Brain pericyte (primary cell): ENCODE measurements at places on chromosomes 4 and X.
A peak's percentile ranks its signal among the peaks of the same experiment; 100 is the strongest.

- no peak for DNase-seq
Observed at GRCh38 chr4:82705169-82705927, 93.2 kb downstream of the SCD5 start.

GRCh38 chr4:127558489-127559407 lies 74.0 kb upstream of the INTU start:
- DNase-seq, result no peak

DNA sequence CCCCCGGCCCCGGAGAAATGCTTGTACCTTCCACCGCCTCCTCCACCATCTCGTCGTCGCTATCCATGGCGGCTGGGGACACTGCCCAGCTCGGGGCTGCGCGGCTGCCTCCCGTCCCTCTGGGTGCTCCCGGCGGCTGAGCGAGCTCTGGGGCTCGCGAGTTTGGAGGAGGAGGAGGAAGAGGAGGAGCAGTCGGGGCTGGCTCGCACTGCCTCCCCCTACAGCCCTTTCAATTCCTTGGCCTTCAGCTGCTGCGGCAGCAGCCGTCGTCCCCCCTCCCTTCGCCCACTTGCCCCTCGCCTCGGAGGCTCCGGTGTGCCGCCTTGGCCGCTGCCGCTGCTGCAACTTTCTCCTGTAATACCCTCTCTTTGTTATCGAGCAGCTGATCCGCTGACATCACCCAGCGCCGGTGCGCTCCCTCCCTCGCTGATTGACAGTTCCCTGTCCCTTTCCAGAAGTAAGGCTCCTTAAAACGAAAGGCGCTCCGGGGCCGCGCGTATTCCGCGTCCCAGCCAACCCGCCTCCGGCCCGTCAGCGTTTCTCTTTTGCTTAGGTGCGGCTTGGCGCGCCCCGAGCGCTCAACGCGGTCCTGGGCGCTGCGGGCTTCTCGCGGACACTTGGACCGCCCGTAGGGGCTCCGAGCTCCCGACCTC lies at the start of gene SETD7:
SETD7 (minus strand) TSS at position 149 of the 653 bp plus-strand sequence; CDS start at position 67, 82 bp downstream.
- peak; percentile 56 for DNase-seq

GRCh38 chrX:134020910-134021309 lies 35.5 kb upstream of the GPC3 start:
- no peak for DNase-seq

DNA sequence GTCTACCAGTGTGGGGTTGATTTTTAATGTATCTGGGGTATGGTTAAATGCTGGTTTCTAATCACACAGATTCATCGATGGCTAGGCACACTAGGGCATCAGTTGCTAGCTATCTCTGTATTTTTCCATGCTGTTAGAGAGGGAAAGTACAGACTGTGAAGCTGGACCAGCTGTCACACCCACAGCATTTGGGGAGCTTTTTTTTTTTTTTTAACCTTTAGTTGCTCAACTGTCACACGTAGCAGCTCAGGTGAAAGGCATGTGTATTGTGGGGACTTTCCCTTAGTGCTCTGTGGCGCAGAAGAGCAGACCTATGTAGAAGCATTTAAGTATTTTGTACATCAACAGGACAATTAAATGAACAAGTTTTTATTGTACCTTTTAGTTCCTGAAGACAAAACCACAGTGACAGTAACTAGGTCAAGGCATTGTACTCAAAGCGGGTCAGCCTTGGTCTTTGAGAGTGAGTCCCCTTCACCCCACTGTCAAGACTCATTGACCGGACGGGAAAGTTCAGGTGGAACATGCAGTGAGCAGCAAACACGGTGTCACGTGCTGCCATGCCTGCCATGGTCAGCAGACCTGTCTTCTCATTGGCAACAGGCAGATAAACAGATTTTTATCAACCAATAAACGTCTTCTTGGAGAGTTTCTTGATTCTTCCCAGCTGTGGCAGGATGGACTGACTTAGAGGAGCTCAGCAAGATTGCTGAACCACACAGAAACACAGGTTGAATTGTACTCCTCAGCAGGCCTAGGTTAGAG lies 65.3 kb downstream of the CASP3 start:
- no peak for DNase-seq

- DNase-seq, result no peak
Observed at GRCh38 chr4:169484485-169484884, 127.9 kb downstream of the NEK1 start.

DNA sequence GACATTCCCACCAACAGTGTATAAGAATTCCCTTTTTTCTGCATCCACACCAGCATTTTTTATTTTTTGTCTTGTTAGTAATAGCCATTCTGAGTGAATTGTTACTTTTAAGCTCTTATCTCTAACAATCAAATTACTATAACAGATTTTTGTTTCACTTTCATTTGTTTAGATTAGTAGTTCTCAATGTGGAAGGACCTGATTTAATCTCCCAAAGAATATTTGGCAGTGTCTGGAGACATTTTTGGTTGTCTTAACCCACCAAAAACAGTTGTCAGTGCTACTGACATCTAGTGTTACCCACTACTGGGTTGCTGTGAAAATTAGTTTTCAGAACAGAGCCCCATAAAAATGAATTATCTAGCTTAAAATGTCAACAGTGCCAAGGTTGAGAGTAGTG lies 37.9 kb downstream of the RUFY3 start:
- no peak for DNase-seq

GRCh38 chr4:23298371-23298770 lies 591.5 kb downstream of the PPARGC1A start:
- no peak for DNase-seq

DNA sequence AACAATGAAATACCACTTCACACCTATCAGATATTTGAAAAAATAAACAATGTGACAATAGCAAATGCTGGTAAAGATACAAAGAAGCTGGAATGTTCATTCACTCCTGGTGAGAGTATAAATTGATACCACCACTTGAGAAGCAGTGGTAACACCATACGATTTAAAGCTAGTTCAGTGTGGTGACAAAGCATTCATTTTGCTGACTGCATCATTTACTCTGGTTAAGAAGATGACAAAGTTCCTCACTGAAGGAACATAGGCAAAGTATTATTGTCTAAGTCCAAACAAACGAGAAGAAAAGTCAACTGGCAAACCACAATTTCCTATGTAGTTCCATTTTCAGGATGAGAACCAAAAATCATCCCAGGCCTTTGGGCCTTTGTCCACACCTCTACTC lies 102.5 kb downstream of the GEMIN8 start:
- no peak for DNase-seq

DNA sequence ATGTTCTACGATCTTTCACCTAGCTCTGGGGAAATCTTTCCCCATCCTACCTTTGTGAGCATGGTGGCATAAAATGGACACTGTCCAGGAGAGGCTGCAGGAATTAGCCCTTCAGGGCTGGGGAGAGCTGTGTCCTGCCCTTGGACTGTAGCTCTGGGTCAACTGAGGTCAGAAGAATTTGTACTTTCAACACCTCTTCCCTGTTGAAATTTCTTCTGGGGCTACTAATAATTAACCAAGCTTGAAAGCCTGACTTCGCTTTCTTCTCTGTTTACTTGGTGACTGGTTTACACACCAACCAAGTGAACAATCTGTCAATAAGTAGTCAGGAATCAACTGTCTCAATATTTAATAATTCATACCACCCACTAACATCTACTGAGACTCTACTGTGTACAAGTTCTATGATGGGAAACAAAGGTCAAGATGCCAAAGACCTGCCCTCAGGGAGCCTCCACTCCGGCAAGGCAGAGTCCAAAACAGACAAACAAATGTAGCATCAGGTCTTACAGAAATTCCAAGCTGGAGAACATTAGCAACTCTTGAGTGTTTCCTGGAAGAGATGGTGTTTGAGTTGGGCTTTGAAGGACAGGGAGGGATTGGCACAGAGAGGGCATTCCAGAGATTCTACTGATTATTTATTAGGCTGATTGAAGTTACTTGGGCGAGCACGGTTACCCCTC lies 113.1 kb downstream of the ENPP6 start:
- no peak for DNase-seq

DNA sequence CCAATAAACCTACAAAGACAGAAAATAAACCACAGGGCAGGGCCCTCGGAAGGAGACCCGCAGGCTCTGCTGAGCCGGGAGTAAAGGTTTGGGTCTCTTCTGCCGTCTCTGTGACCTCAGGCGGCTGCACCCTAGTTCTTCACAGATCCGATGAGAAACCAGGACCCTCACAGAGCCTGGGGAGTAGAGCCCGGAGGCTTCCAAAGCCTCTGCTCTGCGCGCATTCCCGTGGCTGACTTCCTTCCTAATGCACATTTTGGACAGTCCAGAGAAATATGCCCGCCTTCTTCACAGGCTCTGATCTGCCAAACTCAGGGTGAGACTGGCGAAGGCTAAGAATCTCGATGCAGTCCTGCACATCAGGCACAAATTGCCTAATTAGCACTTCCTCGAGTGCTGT lies 245.5 kb downstream of the EVC2 start:
- no peak for DNase-seq
